ENCODE measurements at places on chromosomes 1 and 21.

GRCh38 chr1:3968851-3969250 is 68.8 kb upstream of the C1orf174 start:
- no peak for DNase-seq

GRCh38 chr1:147651466-147651865 is 18.9 kb downstream of the ACP6 start:
- DNase-seq, result no peak

- DNase-seq, result no peak
Observed at GRCh38 chr1:90710579-90711536, 6.2 kb downstream of the BARHL2 start.

GRCh38 chr1:232748910-232749368 is 56.3 kb upstream of the MAP10 start:
- DNase-seq, result no peak

DNA sequence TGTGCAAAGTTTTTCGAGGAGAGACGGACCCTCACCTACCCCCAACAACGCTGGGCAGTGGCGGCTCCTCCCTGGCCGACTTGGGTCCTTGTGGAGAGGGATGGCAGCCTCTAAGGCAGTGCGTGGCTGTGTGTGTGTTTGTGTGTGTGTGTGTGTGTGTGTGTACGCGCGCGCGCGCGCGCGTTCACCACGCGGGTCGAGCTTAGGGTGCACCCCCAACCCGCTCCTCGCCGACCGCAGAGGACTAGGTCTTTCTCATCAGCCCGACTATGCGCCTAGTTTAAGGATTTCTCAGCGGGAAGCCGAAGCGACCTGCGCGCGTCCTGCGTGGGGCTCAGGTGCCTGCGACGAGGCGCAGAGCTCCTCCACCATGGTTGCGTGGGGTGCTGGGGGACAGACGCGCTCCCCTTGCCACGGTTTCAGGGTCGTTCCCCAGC is 940 bp downstream of the SOX13 start:
- DNase-seq, result no peak

DNA sequence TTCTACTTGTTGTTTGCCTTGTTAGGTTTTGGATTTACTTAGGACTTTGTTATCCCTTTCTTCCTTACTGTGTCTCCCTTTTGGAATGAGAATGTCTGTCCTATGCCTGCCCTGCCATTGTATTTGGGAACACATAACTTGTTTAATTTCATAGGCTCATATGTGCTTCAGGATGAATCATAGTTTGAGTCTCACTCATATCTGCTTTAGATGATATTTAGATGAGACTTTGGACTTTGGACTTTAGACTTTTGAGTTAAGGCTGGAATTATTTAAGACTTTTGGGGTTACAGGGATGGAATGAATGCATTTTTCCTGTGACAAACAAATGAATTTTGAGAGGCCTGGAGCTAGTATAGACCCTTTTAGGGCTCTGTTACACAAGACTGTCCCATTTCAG is 33.4 kb downstream of the PSMG1 start:
- DNase-seq, result no peak

DNA sequence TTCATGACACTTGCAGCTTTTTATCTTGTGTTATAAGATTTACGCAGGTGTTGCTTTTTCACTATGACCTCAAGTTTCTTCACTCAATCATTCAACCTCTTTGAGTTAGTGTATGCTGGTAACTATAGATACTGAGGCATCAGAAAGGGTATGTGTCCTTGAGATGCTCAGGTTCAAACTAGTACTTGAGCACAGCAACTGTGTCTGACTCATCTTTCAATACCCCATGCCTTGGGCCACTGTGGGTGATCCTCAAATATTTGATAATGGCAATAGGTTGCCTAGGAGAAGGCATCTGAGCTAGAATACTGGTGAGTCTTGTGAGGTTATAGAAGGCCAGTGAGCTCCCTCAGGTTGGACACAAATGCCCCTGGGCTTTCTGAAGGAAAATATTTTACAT is 88.1 kb upstream of the SPATA6 start:
- DNase-seq, result no peak

DNA sequence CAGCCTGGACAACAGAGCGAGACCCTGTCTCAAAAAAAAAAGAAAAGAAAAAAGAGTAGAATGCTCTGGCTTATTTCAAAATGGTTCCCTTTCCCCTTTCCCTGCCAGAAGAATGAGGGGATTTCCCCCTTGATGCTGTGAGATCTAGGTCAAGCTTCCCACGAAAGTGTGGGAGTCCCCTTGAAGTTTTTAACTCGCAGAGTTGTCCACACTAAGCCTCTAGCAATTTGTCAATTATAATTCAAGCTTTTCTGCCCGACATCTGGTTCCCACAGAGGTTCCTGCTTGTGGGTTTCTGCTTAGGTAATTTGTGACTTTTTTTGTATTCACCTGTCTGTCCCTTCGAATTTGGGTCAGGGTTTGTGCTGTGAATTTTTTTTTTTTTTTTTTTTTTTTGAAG is 62.8 kb downstream of the ZFYVE9 start:
- DNase-seq, result no peak

DNA sequence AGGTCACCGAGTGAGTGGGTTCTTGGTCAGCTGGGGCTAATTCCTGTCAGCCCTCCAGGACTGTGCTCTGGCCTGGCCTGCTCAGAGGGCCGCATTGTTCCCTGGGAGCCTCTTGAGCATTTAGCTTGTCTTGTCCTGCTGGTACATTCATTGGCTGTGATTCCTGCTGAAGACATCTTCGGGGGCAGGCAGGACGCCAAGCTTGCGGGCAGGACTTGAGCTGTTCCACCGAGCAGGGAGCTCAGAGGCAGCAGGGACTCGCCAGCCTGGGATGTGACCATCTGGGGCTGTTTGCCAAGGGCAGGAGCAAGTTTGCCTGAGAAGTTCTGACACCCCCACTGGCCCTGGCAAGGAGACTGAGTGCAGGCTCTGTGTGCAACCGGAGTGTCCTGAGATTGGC is 7.0 kb upstream of the SLC26A9 start:
- no peak for DNase-seq

DNA sequence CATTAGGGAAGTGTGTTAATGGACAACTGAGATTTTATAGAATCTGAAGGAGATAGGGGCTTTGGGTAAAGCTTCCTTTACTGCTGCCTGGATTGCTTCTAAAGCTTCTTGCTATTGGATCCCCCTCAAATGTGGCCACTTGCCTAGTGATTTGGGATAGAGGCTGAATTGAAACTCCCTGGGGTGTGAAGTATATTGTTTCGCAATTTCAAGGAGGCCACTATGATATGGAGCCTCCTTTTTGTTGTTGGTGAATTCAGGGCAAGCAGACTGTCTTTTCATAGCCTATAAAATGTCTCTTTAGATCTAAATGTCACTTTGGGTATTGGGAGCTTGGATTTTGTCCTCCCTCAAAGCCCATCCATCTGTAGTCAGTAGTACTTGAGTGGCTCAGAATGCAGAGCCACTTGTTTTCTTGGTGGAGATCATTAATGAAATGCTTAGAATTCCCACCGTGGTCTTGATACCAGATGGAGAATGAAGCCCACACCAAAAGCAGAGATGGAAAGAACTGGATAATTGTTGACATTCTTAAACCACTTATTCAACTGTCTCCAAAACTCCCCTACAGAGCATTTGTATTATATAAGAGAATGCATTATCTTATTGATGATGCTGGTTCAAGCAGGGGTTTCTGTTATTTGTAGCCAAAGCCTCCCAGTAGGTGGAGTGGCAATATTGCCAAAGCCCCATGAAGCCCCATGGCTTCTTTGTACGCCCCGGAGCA is 144.3 kb upstream of the KCNE2 start:
- no peak for DNase-seq

All from stimulated activated CD4-positive, alpha-beta T cell treated with anti-CD3 and anti-CD28 coated beads, Interleukin-12 subunit alpha, Interleukin-12 subunit beta, amount 100 ng/mL, for 4 hours (primary cell).